ENCODE measurements at places on chromosomes 6 and 20.

GRCh38 chr6:158488065-158488464 lies 71.8 kb upstream of the TMEM181 start:
- no peak for DNase-seq

- DNase-seq: no peak
These were observed at the start of gene TCF15 for GRCh38 chr20:610130-611046. TCF15 (minus strand) TSS chr20:610309; CDS start chr20:610237, 72 bp downstream.

DNA sequence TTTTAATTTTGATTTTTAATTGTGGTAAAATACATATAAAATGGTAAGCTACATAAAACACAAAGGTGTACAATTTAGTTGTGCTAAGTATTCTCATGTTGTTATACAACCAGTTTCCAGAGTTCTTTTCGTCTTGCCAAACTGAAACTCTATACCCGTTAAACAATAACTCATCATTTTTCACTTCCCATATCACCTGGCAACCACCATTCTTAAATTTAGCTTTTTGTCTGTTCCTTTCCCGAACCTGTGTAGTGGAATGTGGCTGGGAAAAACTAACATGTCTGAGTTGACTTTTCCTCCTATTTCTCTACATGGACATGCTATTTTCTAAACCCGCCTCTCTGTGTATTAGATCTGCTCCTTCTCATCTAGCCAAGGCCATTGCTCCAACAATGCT lies 27.6 kb downstream of the RPRD1B start:
- no peak for DNase-seq

GRCh38 chr6:163437466-163437865 lies 22.9 kb downstream of the QKI start:
- DNase-seq: no peak

DNA sequence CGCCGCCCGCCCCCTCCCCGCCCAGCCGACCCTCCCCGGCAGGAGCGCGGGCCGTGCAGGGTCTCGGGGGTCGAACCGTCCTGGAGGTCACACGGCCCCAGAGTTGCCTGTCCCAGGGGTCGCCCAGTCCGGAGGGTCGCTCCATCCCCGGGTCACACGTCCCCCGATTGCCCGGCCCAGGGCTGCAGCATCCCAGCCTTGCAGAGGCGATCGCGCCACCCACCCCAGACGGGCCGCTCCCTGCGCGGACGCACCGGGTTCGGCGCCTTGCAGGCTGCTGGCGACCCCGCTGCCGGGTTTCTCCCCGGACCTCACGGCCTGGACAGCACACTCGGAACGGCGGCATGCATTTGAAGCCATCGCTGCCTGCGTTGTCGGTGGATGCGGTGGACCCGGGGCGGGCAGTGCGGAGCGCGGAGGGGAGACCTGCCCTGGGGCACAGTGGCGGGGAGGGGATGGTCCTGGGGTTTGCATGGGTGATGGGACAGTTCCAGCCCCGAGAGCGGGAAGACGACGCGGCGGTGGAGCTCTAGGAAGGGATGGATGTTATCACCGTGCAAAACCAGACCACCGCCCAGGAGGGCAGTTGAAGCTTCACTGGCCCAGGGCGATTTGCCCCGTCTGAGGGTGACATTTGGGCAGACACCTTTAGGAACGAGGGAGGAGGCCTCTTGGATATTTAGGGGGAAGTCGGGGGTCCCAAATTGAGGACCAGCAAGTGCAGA lies 22.7 kb upstream of the FRMD1 start:
- no peak for DNase-seq

GRCh38 chr6:36753671-36754405 lies 56.2 kb downstream of the RAB44 start:
- no peak for DNase-seq

- no peak for DNase-seq
These were observed 36.8 kb downstream of the ZMYND8 start for GRCh38 chr20:47319517-47320252.

- DNase-seq: no peak
These were observed 197.6 kb upstream of the THBS2 start for GRCh38 chr6:169451065-169451838.

- DNase-seq: peak; percentile 17
These were observed 102.2 kb downstream of the DACT2 start for GRCh38 chr6:168217216-168217879.

DNA sequence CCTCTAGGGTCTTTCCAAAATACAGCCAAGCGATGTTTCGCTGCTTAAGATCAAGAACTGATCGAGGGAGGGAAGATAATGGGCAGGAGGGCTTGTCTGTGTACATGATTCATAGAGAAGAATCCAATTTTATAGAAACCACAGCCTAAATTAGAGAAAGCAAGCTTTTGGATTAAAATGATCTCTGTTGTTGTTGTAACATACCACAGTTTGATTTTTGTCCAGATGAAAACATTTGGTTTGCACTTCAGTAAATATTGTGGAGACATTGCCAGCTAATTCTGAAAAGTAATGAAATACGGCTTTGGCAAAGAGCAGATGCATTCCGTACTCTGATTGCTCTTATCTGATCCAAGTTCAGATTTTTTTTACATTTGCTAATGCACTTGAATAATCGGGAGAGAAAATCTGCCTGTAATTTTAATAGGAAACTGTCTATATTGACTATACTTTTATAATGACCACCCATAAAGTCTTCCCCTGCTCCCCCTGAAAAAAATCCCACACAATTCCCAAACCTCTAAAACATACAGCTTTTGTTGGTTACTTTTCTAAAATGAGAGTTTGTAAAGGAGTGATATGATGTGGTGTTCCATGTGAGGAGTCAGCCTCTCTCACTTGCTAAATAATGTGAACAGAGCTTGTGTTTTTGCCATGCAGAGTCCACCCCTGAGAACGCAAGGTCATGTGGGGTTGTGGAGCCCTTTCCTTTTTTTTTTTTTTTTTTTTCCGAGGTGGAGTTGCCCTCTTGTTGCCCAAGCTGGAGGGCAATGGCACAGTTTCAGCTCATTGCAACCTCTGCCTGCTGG lies 199.9 kb downstream of the DTNBP1 start:
- DNase-seq: no peak

DNA sequence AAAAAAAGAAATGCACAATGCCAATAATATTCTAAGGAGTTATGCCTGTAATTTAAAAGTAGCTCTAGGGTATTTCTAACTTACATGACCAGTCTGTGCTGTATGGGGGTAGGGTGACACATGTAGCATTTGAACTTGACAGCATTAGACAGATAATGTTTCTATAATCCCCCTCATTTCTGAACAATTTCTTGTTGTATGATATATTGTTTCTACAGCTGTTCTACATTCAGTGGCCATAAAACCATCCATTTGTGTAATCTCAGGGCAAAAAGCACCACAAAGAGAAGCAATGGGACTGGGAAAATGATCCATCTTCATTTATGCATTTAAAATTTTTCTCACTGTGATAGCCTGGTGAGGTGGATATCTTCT lies 767.8 kb downstream of the TFAP2A start:
- no peak for DNase-seq

GRCh38 chr6:149560736-149561135 lies 5.4 kb upstream of the GINM1 start:
- DNase-seq: no peak

DNA sequence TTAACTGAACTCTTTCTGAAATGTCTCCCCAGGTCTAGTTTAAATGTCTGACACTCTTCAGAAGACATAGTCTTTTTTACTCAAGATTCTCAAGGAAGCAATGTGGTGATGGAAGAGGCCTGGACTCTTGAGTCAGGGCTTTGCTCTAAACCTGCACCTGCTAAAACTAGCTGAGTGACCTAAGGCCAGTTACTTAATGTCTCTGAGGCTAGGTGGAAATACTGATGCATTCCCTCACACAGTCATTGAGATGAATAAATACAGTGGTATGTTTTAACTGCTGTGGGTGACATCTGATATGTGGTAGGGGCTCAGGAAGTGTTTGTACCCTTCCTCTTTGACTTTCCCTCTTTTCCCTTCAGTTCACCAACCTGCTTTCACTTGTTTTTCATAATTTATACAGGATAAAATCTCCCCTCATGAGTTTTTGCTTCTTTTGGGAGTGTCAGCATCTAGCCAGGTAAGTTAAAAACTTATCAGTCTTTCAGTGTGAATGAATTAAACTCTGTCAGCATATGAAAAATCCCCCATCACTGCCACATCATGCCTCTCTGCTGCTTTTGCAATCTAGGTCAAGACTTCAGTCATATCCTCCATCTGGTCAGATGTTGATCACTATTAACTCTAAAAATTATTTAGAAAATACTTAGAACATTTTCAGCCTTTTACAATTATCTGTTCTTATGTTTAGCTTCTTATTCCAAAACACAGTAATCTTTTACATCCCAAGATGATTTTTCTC lies 178.7 kb upstream of the TNFAIP3 start:
- DNase-seq: no peak

- no peak for DNase-seq
These were observed 61.4 kb upstream of the NT5E start for GRCh38 chr6:85388531-85388930.

- DNase-seq: no peak
These were observed 44.4 kb downstream of the RSPO3 start for GRCh38 chr6:127162836-127163235.

GRCh38 chr6:44478158-44478557 lies 90.7 kb downstream of the CDC5L start:
- DNase-seq: no peak

- DNase-seq: no peak
These were observed 79.3 kb downstream of the INSM1 start for GRCh38 chr20:20447196-20447595.

- no peak for DNase-seq
These were observed 5.6 kb downstream of the BRD2 start for GRCh38 chr6:32974016-32974333.

DNA sequence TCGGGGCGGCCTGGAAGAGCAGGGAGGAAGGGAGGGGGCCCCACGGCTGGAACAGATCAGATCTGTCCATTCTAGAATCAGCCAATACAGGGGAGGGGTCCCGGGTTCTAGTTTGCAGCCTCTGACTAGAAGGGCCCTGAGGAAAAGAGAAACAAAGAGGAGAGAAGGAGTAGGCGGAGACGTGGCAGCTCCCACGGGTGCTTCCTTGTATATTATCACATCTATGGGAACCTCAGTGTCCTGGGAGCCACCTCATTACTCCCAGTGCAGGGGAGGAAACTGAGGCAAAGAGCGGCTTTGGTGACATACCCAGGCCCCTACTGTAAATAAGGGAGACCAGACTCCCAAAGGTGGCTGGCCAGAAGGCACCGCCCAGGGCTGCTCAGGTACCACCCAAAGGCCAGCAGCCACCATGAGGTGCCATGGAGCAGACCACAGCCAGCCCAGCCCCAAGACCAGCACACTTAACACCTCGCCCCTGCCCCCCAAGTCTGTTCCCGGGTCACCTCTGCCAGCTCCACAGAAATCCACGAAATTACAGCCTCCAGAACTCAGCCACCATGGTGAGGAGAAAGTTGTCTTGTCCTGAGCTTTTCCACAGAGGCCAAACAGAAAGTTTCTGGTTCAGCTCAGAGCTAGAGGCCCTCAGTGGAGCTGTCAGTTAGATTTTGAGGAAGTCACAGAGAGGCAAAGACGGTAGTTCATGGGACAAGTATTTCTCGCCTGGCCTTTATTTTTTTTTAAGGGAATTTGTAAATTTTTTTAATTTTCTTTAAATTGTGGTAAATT lies 2.1 kb downstream of the ZC3H12D start:
- peak; percentile 71 for DNase-seq

GRCh38 chr6:125182237-125183008 lies 28.9 kb downstream of the TPD52L1 start:
- DNase-seq: no peak

DNA sequence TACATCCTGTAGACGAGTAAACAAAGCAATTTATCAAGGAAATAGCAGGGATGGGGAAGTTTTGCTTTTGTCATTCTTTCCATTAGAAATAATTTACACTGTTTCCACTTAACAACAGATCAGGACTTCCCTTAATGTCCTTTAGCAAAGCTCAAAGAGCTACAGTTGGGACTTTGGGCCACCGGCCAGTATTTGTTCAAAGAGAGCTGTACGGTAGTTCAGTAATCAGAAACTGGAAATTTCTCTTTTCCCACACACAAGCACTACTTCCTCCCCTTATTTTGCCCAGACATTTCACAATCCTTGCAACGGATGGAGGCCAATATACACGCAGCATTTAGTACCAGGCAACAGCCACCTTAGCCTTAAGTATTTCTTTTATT lies 12.1 kb upstream of the HINT3 start:
- DNase-seq: no peak

Data from activated CD8-positive, alpha-beta memory T cell treated with anti-CD3 and anti-CD28 coated beads for 24 hours (primary cell).